ENCODE measurements at places on chromosomes 2 and 18.

DNA sequence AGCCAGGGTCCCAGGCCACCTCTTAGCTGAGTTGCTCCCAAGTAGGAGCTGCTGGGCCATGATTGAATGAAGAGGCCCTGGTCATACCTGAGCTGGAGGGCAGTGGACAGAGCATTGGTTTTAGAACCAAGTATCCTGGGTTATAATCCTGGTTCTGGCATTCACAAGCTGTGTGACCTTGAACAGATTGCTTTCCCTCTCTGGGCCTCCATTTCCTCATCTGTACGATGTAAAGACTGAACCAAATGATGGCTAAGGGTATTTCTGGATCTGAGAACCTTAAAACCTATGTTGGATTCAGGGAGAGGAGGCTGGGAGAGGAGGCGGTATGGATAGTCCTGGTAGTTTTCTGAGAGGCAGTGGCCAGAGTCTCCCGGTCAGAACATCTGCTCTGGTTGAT is 31.0 kb downstream of the KCNK3 start:
- no peak for DNase-seq

DNA sequence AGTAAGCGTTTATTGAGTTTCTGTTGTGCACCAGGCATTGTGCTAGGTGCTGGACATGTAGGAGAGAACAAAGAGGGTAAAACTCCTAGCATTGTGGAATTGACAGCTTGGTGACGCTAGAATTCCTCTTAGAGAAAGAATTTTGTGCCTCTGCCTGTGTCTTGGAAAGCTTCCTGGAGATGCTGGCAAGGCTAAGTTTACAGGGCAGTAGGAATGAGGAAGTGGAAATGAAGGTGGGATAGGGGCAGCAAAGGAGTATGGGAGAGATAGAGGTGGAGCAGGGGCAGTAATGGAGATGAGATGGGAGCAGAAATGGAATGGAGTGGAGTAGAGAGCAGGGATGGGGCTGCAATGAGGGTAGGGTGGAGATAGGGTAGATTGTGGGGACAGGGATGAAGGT is 29.8 kb downstream of the GPR39 start:
- no peak for DNase-seq

DNA sequence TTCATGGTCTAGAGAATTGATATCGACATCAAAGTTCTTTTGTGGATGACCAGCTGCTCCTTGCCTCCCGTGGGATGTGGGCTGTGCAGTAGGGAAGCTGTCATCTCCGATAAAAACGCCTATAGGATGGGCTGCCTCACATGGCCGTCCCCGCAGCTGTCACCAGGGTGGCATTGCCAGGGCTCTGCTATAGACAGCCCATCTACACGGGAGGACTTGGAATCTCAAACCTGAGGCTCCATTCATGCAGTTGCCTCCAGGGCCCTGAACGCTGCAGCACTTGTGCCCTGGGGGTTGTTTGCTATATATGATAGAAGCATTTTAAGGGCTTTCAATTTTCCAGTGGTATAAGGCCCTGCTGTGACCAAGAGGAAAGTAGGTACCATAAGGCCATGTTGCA is 183.1 kb downstream of the MYCN start:
- DNase-seq: no peak

- DNase-seq: no peak
Measured at GRCh38 chr2:161039071-161039470, 121.2 kb upstream of the TANK start.

- no peak for DNase-seq
Measured at GRCh38 chr2:42207826-42208225, 38.7 kb downstream of the EML4 start.

DNA sequence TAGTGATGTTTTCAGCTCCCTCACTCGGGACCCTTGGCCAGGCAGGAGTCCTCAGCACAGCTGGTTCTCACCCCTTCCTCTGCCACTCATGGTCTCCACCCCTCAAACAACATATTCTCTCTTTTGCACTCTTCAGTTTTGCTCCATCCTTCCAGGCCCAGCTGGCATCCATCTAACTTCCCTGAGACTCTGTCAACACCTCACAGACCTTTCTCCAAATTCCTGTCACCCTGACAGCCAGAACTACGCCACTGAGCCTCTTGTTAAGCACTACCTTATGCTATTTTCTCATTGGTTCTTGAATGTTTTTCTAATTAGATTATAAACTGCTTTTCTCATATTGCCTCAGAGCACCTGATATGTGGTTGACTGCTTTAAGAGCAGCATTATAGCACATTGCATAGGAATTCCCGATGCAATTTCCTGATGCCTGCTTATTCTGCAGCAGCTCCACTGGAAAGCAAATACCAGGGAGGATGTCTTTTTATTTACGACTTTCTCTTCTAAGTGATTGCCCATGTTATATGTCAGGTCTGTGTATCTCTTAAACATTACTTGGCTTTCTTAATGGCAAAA is 12.4 kb upstream of the INO80C start:
- DNase-seq: no peak

- DNase-seq: no peak
Measured at GRCh38 chr2:160458718-160459453, 34.7 kb downstream of the RBMS1 start.

DNA sequence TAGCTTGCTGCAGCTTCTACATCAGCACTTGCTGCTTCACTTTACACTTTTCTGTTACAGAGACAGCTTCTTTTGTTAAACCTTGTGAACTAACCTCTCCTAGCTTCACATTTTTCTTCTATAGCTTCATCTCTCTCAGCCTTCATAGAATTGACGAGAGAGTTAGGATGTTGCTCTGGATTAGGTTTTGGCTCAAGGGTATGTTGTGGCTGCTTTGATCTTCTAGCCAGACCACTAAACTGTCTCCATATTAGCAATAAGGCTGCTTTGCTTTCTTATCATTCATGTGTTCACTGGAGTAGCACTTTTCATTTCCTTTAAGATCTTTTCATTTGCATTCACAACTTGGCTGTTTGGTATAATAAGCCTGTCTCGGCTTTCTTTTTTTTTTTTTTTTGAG is 46.3 kb upstream of the GRB14 start:
- DNase-seq: no peak

- DNase-seq: no peak
Measured at GRCh38 chr2:17627434-17627833, 86.9 kb downstream of the VSNL1 start.

DNA sequence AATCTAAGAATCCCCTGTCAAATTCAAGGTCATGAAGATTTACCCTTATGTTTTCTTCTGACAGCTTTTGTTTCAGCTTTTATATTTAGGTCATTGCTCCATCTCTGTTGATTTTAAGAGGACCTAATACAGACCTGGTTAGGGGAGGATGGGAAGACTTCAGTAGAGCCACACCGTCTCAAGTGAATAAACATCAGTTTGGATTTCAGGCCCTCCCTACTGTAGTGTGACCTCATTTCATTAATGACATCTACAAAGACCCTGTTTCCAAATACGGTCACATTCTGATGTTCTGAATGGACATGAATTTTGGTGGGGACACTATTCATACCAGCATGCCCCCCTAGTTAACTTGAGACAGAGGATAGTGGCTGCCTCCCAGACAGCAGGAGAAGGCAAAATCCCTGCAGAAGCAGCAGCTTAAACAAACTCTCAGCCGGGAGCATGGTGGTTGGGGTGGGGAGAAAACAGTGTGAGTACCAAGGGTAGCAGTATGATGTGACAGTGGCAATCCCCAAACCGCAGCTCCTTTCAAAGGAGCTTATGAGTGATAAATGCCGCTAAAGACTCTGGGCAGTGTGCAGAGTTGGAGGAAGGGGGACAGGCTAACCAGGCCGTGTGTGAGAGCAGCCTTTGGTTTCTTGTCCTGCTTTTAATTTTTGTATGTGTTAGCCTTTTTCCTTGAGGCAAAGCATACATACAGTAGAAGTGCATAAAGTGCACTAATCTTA is 65.9 kb upstream of the TNP1 start:
- no peak for DNase-seq

GRCh38 chr18:37307181-37307580 is 258.4 kb downstream of the CELF4 start:
- DNase-seq: no peak

DNA sequence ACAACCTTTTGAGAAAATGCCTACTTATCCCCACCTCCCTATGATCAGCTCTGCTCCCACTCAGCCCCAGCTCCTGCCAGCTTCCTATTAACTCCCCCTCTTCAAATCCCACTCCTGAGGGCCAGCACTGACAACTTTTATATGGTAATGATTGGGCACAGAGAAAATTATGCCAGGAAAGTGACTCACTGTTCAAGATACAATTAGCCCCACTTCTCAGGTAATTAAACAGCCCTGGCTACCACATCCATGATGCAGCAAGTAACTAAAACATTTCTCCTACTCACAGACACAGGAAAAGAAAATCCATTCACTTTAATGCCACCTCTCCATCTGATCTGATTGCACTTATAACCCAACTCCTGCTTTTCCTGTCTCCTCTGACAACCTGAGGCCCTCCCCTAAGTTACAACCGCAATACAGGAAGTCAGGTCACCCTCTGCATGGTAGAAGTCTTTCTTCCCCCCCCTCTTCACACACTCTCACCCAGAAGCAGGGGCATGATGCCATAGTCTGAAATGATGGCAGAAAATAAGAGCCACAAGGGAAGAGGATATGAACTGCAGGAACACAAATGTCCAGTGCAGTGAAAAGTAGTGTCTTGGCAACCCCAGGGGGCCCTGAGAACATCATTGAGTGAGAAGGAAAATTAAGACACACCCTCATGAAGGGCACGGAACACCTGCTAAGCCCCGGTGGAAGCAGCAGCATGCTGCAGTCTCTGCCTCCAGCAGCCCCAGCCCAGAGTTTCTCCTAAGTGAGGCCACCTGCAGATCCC is 54.4 kb downstream of the STK39 start:
- DNase-seq: no peak

- no peak for DNase-seq
Measured at GRCh38 chr2:206477296-206477695, 34.0 kb downstream of the ADAM23 start.

GRCh38 chr2:205764270-205764746 is 82.0 kb downstream of the NRP2 start:
- DNase-seq: no peak

- no peak for DNase-seq
Measured at GRCh38 chr2:187011206-187011832, 162.3 kb upstream of the ZSWIM2 start.

DNA sequence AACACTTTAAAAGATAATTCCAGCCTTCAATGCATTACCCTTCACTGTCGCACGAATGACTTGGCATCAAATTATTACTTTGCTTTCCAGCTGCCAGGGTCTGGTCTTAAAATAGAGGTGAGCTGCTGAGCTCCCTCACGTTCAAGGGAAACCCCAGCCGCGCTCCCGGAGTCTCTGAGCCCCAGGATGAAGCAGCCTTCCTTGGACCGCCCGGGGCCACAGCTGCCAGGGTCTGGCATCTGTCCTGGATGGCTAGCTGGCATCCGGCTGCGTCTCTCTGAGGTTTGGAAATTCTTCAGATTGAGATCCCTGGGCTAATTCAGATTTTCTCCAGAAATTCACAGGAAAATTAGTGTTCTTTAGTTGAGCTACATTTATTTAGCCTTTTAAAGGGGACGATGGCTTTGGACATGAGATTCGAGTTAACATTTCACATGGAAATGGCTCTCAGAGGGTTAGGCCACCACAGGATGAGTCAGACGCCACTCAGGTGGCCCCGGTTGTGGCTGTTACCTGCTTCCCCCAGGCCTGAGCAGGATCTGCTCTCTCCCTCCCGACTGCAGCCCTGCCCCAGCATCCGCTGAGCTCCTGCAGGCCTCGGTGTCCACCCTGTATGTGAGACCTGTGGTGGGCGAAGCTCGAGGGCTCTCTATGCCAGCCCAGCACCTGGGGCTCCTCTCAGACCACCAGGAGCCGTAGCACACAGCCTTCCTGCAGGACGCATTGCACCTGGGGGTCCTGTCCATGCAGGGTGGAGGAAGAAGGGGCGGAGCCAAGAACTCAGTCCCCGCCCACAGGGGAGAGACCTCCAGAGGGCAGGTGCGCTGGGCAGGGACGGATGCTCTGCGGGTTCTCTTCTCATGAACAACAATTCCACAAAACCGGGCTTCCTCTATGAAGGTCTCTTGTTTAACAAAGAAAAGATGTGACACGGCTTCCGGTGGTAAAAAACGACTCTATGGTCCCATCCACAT is 255.5 kb downstream of the TWIST2 start:
- DNase-seq: no peak

- DNase-seq: no peak
Measured at GRCh38 chr2:212133337-212133736, 405.3 kb downstream of the ERBB4 start.

- peak; percentile 50 for DNase-seq
Measured at GRCh38 chr2:240250985-240251847, 110.8 kb upstream of the OTOS start.

- DNase-seq: peak; percentile 80
Measured at GRCh38 chr2:201233192-201233811, 27.0 kb upstream of the CASP8 start.

GRCh38 chr2:237223201-237223861 is 137.6 kb downstream of the COPS8 start:
- DNase-seq: no peak

DNA sequence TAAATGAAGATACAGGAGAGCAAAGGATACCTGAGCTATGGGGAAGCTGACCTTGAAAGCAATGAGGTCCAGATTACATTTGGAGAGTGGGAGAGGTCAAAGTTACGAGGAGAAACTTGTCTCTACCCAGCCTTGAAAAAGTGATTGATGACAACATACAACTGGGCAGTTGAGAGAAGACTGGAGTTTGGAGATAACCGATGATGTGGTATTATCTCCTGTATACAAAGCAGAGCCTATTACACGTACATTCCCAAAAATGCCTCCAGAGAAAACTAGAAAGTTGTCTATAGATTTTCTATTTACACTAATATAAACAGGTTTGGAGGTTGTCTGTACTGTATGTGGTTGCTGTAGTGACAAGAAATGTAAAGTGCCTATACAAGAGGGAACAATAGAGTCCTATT is 28.3 kb downstream of the ARL5A start:
- no peak for DNase-seq

DNA sequence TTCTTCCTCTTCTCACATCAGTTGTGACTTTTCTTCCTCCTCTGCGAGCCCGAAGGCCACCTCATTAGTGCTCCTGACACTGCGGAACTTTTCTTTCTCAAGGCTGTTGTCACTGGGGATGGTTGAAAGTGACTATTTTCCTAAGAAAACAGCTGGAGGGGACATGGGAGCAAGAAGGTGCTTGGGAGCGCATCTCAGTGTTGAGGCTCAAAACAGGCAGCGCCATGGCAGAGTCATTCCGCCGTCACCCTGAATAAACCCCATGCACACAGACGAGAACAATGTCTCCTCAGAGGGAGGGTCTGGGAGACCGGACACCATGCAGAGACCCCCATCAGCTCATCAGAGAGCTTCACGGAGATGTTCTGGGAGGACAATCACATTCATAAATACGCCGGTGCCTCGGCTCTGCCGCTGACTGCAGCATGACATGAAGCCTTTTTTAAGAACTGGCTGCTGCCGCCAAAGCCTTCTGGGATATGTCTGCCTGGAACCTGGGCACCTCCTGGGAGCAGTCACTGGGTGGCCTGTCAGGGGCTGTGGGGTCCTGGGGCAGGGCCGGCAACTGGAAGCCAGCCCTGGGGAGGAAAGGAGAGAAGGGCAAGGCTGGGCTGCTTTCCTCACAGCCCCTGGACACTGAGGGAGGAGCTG is 19.2 kb downstream of the ATOH8 start:
- no peak for DNase-seq

Measured in Panc1 (cell line).